ENCODE measurements at places on chromosomes 11 and 22.
A peak's percentile ranks its signal among the peaks of the same experiment; 100 is the strongest.

DNA sequence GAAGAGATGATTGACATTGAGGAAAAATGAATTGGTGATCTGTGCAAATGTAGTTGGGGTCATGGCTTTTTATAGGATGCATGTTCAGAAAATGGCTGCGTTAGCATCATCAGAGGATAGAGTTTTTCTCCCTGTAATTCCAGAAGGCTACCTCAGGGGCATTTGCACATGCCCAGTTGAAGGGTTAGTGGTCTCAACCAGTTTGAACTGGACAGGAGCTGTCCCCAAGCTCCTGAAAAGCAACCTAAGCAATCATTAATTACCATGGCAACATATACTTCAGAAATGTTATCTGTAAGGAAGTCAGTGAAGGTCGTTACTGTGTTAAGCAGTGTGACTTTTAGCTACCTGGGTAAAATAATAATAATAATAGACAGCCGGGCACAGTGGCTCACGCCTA is 29.3 kb downstream of the TUG1 start:
- DNase-seq = no peak
- H3K4me1 ChIP-seq = no peaks in the 10 kb centered on the region
- no peaks in the 10 kb centered on the region for H3K27me3 ChIP-seq
- H3K27ac ChIP-seq = no peak overlapping the region
- no peaks in the 10 kb centered on the region for H3K36me3 ChIP-seq

GRCh38 chr11:94511932-94512781 is at the start of gene C11orf97:
Gene C11orf97 (plus strand): TSS chr11:94512461. CDS start chr11:94512529, 68 bp downstream.
- H3K4me1 ChIP-seq = peaks cover 7% of the 10 kb centered on the region
- H3K27me3 ChIP-seq = no peaks in the 10 kb centered on the region
- no peak within 1 kb of the TSS for H3K27ac ChIP-seq
- no peaks in the 10 kb centered on the region for H3K36me3 ChIP-seq

- H3K36me3 ChIP-seq = peaks cover 34% of the 10 kb centered on the region
- peaks cover 34% of the 10 kb centered on the region for H3K4me1 ChIP-seq
- no peak overlapping the region for H3K27ac ChIP-seq
- H3K27me3 ChIP-seq = no peaks in the 10 kb centered on the region
- DNase-seq = no peak
- no peak overlapping the region for H3K4me3 ChIP-seq
Measured at GRCh38 chr11:690738-691633, 4.0 kb downstream of the DEAF1 start.

DNA sequence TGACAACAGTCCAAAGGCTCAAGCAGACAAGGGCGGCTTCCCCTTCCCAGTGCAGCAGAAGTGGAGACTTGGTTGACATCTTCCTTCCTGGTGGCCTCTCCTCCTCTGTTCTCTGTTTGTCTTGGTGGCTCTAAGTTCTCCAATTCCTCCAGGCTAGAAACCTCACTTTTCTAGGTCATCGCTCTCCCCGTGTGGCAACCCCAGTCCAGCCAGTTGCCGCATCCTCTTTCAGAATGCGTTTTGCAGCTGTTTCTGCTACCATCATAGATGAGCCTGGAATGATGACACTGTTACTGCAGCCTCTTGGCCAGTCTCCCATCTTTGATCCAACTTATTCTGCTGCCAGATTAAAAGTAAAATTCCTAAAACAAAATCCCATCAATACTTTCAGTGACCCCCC is 201.5 kb downstream of the TRIM29 start:
- H3K27ac ChIP-seq = no peak overlapping the region
- no peaks in the 10 kb centered on the region for H3K4me1 ChIP-seq
- DNase-seq = no peak
- peaks cover 11% of the 10 kb centered on the region for H3K27me3 ChIP-seq
- no peak overlapping the region for H3K4me3 ChIP-seq
- H3K36me3 ChIP-seq = no peaks in the 10 kb centered on the region

DNA sequence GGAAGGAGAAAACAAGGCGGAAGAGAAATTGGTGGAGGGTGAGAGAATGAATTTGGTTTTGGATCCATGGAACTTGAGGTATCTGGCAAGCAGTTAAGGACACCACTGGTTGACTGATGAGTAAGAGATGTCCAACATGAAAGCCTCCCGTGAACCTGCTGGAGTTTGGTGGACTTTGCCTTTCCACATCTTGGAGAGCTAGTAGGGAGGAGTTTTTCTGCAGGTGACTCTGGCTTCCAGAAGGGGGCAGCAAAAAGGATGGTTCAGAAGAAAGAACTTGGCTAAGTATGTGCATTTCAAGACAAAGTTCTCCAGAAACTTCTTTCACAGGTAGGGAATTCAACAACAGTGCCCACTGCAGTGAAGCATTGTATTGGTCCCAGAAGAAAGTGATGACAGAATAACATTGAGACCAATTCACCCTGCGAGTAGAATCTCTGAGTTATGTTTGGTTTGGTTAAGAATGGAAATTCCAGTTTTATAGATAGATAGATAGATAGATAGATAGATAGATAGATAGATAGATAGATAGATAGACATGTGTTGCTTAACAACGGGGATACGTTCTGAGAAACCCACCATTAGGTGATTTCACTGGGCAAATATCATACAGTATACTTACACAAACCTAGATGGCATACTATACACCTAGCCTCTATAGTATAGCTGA is 28.5 kb downstream of the DCDC1 start:
- H3K36me3 ChIP-seq = no peaks in the 10 kb centered on the region
- H3K4me1 ChIP-seq = no peaks in the 10 kb centered on the region
- no peak overlapping the region for H3K27ac ChIP-seq
- DNase-seq = no peak
- H3K4me3 ChIP-seq = no peak overlapping the region

DNA sequence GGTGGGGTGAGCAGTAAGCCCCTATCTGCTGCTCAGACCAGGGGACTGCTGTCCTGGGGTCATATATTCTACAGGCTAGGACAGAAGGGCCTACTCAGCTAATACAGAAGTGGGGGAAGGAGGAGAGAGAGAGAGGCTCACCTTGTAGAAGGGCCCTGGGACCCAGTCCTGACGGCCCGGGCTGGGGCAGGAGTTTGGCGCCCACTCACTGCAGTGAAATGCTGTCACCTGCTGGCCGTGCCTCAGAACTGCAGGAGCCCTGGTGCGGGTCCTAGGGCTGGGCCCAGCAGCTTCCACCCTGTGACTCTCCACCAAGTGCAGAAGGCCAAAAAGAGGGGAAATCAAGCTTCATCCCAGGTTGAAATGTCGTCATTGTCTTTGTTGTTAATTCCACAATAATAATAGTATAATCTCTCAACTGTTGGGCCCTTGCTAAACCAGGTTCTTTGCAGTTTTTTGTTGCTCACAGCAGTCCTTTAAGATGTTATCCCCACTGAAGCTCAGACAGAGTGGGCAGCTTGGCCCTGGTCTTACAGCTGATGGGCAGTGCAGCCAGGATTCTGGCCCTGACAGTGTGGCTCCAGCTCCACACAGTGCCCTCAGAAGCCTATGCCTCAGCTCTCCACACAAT is 29.6 kb downstream of the TRIM29 start:
- peaks cover 18% of the 10 kb centered on the region for H3K36me3 ChIP-seq
- peaks cover 8% of the 10 kb centered on the region for H3K4me1 ChIP-seq
- no peak overlapping the region for H3K27ac ChIP-seq
- no peak overlapping the region for H3K4me3 ChIP-seq
- peaks cover 8% of the 10 kb centered on the region for H3K27me3 ChIP-seq

GRCh38 chr11:77276271-77276670 is 25.2 kb downstream of the GDPD4 start:
- H3K27ac ChIP-seq = no peak overlapping the region
- DNase-seq = no peak
- H3K4me3 ChIP-seq = no peak overlapping the region
- no peaks in the 10 kb centered on the region for H3K36me3 ChIP-seq
- H3K27me3 ChIP-seq = no peaks in the 10 kb centered on the region
- H3K4me1 ChIP-seq = no peaks in the 10 kb centered on the region

- no peaks in the 10 kb centered on the region for H3K36me3 ChIP-seq
- peak; percentile 89 for DNase-seq
- H3K27me3 ChIP-seq = no peaks in the 10 kb centered on the region
- H3K4me3 ChIP-seq = no peak overlapping the region
- peaks cover 24% of the 10 kb centered on the region for H3K4me1 ChIP-seq
Measured at GRCh38 chr11:27201454-27202302, 161.1 kb downstream of the BBOX1 start.

DNA sequence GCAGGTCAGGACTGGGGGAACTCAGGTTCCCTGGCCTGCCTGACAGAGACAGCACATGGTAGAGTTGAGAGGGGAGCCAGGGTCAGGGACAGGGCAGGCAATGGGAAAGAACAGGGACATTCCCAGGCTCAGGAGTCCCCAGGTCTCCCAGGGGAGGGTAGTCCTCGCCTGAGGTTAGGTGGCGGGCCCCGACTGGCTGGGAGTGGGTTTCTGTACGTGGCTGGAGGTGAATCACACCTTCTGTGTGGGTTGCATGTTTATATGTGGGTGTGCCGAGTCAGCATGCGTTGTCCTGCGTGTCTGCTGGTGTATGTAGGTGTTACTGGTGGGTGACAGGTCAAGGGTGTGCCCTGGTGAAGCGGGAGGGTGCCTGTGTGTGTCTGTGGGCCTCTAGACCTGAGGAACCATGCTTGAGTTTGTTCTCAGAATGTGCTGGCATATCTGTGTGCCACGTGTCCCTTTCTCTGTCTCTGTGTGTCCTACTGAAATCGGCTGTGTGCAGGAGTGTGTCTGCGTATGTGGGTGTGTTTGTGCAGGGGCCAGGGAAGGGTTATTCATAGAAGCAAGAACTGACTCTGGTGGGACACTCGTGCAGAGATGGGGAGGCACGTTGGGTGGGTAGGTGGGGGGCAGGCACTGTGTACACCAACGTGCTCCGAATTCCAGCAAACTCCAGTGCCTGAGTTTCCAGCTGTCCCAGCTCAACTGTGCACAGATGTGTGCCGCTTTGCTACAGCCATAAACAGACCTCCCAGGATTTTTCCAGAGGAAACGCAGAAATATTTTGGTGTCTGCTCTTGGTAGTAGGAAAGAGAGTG is 23.8 kb upstream of the OAF start:
- peaks cover 57% of the 10 kb centered on the region for H3K4me1 ChIP-seq
- no peaks in the 10 kb centered on the region for H3K36me3 ChIP-seq
- DNase-seq = peak; percentile 58
- H3K27ac ChIP-seq = peak overlapping the region; percentile 83
- H3K4me3 ChIP-seq = no peak overlapping the region

DNA sequence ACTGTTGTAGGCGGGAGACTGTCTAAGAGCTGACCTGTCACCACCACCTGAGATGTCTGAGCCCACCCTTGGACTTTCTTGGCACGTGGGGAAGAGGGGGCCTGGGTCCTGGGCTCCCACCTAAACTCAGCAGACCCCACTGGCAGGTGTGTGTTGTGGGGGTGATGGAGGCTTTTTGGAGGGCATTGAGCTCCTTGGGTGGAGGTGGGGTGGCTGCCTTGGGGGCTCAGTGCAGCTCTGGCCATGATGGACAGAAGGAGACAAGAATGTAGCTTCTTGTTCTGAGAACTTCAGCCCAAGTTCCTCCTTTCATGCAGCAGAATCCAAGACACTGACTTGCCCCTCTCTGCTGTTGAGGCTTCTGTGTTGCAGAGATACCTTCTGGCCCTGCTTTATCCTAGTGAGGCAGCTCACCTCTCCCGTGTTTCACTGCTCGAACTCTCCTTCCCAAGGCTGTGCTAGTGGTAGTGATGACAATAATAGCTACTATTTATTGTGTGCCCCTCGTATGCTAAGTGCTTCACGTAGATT is 116.6 kb upstream of the OR4B1 start:
- H3K27ac ChIP-seq = no peak overlapping the region
- H3K27me3 ChIP-seq = no peaks in the 10 kb centered on the region
- H3K4me1 ChIP-seq = peaks cover 35% of the 10 kb centered on the region
- no peaks in the 10 kb centered on the region for H3K36me3 ChIP-seq
- no peak for DNase-seq

GRCh38 chr11:121958323-121958970 is 157.6 kb downstream of the BLID start:
- no peak overlapping the region for H3K4me3 ChIP-seq
- peaks cover 3% of the 10 kb centered on the region for H3K27me3 ChIP-seq
- H3K4me1 ChIP-seq = no peaks in the 10 kb centered on the region
- no peak for DNase-seq

DNA sequence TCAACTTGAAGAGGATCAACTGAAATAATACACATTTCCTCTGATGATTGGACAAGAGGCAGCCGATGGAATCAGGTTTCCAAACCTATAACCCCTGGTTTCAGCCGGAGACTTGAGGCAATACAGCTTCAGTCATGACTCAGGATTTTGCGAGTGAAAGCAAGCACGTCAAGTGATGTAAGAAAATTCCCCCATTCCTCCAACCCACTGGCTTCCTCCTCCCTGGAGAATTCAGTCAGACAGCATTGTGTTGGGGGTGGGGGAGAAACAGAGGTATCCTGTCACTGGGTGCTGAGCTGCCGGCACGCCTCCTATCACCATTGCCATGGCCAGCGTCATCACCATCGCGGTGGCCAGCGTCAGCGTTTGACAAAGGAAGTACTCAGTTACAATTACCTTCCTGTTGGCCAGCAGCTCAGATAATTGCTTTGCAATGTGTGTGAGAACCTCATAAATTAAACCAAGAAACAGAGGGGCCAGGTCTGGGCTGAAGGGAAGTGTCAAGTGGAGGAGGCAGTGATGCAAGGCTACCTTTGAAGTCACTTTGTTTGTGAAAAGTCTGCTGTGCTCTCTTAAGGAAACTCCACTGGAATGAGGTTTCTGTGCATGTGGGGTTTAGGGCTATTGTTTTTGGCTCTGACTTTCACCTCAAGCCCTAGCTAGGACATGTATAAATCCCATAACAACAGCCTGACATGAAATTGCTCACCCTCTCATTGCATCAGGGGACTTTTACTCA is 50.2 kb downstream of the LIF start:
- peak overlapping the region; percentile 74 for H3K27ac ChIP-seq
- peak; percentile 88 for DNase-seq
- peaks cover 33% of the 10 kb centered on the region for H3K4me1 ChIP-seq

- DNase-seq = no peak
- no peak overlapping the region for H3K27ac ChIP-seq
- H3K4me3 ChIP-seq = no peak overlapping the region
Measured at GRCh38 chr22:40739721-40740120, 60.4 kb downstream of the MCHR1 start.

DNA sequence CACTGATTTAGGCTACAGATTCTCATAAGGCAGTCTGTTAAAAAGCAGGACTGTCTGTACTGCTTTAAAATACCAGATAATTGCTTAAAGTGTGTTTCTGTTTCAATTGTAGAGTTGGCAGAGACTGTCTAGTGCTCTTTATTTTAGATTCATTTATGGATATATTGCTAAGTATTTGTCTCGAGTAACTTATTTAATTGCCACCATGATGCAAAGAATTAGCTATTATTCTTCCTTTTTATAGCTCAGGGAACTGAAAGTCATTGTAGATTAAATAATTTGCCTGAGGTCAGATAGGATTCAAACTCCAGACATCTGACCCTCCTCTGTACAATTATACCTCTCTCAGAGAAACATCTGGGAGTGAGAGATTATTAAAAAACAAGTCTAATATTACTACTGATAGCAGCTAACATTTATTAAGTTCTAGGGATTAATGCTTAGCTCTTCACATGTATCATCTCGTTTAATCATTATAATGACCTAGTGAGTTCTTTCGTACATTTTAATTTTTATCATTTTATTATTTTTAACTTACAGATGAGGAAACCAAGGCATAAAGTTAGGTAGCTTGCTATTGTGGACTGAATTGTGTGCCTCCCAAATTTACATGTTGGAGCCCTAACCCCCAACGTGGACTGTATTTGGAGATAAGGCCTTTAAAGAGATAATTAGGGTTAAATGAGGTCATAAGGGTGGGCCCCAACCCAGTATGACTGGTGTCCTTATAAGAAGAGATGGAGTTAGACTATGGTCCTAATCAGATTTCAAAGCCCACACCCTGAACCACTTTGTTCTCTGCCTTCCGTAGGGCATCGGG is 19.7 kb upstream of the RAG2 start:
- no peaks in the 10 kb centered on the region for H3K4me1 ChIP-seq
- H3K4me3 ChIP-seq = no peak overlapping the region
- H3K27ac ChIP-seq = no peak overlapping the region
- no peaks in the 10 kb centered on the region for H3K27me3 ChIP-seq

All from suprapubic skin (tissue), 4 donors.